Cerebellar nuclear complex (tissue), 1 donor: ENCODE measurements at places on chromosomes 16 and 17.

GRCh38 chr17:2551493-2551892, 39.8 kb upstream of the METTL16 start:
- no peak for DNase-seq

DNA sequence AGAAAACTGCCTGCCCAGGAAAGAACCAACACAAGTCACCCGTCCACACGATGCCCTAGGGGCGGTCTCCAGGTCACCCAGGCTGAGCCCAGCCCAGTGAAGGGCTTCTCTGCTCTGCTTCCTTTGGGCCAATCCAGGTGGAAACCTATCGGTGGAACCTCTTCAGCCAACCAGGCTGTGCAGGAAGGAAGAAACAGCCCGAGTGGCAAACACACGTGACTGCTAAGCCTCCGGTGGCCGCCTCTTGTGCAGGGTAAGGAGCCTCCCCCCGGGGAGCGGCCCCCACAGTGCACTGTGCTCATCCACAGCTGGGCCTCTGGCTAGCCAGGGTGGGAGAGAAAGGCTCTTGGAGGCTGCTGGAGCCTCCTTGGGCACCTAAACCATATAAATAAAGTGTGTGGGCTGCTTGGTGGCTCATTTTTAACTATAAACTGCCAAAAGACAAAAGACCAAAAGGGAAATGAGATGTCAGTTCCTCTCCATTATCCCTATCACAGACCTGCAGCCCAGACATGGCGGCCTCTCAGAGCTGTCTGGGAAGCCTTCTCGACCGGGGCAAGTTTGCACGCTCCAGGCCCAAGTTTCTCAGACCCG, 2.4 kb downstream of the RTN4RL1 start:
- no peak for DNase-seq

GRCh38 chr17:74243013-74243755, 29.8 kb downstream of the TTYH2 start:
- DNase-seq, result peak; percentile 94

DNA sequence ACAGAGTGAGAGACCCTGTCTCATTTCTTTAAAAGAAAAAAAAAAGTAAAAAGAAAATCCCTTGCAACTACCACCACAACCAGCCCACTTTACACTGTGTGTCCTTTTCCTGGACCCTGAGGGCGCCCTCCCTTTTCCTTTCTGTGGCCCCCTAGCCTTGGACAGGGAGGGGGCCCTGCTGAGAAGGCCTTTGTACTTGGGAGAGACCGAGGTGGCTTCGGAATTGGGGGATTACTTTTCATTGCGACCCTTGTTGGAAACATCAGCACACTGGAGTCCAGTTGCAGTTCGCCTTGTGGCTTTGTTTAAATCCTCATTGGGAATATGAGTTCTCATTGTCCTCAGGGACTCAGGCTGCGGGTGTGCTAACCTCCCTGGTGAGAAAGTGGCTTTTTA, 9.4 kb upstream of the DNASE1 start:
- DNase-seq, result no peak

GRCh38 chr17:17780922-17781590, 55.7 kb downstream of the SREBF1 start:
- no peak for DNase-seq

DNA sequence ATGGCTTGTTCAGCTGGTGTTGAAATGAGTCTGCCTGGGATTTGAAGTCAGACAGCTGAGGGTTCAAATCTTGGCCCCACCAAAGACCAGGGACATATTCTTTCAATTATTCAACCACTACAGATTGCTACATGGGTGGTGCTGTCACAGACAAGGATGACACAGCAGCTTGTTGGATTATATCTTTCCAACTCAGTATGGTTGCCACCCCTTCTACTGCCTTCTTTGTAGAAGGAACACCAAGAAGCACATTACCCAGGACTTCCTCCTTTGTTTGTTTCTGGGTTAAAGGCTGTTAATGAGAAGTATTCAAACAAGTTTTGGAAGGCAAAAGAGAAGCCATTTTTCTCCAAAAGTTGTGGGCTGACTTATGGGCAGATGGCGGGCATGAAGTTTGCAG, 78.6 kb downstream of the COPRS start:
- DNase-seq, result no peak

- DNase-seq, result no peak
These were observed 10.9 kb downstream of the ABCA6 start for GRCh38 chr17:69130627-69131296.

- no peak for DNase-seq
These were observed 3.3 kb downstream of the GRN start for GRCh38 chr17:44348234-44348987.

DNA sequence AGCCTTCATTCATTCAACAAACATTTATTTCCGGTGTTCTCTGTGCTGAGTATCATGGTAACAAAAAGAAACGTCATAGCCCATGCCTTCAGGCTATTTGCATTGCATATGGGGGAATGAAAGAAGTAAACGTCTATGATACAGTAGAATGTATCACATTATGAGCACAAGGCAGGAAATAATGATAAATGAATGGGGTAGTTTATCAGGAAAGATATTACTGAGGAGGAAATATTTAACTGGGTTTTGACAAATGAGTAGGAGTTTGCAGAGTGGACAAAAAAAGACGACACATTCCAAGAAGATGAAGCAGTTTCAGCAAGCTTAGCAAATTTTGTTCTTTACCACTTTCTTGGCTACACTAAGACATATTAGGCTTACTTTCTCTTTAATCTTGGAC, 1.3 kb upstream of the KRTAP4-7 start:
- DNase-seq, result no peak

GRCh38 chr17:77869665-77870132, 88.8 kb upstream of the TNRC6C start:
- DNase-seq, result no peak

DNA sequence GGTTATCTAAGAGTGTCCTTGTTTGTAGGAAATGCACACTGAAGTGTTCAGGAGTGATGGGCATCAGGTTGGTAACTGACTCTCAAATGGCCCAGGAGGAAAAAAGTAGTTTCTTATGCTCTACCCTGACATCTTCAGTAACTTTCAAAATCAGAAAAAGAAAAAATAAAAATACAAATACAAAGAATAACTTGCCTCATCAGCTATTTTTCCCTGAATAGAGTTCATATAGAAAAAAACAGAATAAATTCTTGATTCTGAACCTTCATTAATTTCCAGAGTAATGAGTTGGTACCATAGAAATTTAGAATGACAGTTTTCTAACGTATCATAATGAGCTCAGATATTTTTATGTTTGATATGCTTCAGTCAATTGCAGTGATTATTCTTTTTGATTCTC, 27.2 kb upstream of the HYDIN start:
- no peak for DNase-seq
